ENCODE measurements at places on chromosomes 4 and X.

- DNase-seq = no peak
Measured at GRCh38 chr4:141155586-141155985, 22.3 kb upstream of the RNF150 start.

GRCh38 chrX:136163689-136164088 lies 16.4 kb downstream of the FHL1 start:
- no peak for DNase-seq

GRCh38 chr4:36115312-36115711 lies 129.0 kb downstream of the ARAP2 start:
- no peak for DNase-seq

GRCh38 chr4:111961809-111962208 lies 183.4 kb upstream of the FAM241A start:
- no peak for DNase-seq

GRCh38 chr4:78776079-78776728 lies at the start of gene BMP2K:
Gene BMP2K (plus strand): TSS chr4:78776350. CDS start chr4:78776544, 194 bp downstream.
- peak; percentile 76 for DNase-seq

- DNase-seq = no peak
Measured at GRCh38 chr4:56995525-56995924, 16.8 kb downstream of the POLR2B start.

DNA sequence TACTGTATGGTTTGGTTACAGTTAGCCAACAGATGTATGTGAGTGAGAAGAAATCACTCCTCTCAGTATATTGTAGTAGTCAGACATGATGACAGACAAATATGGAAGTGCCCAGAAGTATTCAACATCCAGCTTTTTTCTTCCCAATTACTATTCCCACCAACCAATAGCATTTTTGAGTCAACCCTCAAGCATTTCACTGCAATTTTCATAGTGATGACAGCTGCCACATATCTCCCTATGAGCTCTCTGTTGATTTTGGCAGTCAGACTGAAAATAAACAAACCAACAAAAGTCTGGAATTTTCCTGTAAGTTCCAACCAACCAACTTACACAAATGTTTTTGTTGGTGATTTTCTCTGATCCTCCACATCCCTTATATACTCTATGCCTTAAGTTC lies 8.2 kb upstream of the TRAM1L1 start:
- DNase-seq = no peak

GRCh38 chrX:65920620-65921019 lies 119.3 kb downstream of the VSIG4 start:
- no peak for DNase-seq

DNA sequence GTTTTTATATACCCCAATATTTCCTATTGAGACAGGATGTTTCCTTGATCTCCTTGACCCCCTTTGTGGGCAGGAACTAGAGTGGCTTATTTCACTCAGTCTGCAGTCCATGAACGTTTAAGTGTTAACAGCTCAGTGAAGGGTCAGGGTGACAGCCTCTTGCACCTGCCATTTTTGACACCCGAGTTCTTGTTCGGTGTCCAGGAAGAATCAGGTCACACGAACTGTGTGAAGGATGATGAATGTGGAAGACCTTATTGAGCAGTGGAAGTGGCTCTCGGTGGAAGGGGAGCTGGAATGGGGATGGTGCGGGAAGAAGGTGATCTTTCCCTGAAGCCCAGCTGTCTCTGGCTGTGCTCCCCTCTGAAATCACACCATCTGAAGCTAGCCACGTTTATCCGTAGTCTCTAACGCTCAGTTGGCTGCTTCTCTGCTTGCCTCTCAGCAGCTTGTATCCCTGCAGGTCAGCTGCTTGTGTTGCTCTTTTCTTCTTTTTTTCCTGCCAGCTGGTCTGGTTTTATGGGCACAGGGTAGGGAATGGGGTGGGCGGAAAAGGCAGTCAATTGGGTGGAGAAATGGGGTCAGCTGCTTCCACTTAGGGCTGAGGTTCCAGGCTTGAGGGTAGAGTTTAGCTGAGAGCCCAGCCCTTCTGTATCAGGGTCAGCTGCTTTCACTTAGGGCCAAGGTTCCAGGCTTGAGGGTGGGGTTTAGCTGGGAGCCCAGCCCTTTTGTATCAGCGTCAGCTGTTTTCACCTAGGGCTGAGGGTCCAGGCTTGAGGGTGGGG lies 29.0 kb upstream of the CCNG2 start:
- no peak for DNase-seq

DNA sequence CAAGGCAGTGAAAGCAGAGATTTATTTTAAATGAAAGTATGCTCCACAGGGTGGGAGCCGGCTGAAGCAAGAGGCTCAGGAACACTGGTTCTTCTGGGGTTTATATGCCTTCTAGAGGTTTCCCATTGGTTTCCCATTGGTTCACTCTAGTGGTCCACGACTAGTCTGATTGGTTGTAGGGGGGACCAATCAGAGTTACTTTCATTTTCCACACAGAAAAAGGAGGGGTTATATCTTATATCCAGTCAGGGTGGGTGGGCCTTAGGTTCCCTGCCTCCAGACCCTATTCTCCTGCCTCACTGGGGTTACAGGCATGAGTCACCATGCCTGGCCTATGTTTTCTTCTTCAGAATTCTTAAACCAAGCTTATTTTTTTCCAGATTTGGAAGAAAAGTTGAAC lies 101.6 kb downstream of the KLHL8 start:
- DNase-seq = peak; percentile 12

DNA sequence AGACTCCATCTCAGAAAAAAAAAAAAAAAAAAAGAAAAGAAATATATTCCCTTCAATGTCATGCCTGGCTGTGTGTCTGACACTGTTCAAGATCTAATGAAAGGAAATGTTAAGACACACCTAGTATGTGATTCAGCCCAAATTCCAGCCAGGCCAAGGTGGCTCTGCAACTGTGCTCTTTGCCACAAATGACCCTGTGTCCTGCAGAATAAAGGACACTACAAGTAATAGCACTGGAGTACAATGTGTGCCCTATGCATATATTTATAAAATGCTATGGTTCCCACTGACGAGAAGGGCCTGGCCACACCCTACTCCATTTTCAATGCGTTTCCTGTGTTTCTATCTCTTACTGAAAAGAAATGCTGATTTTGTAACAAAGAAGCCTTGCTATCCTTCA lies 98.0 kb upstream of the SORBS2 start:
- DNase-seq = no peak

- DNase-seq = no peak
Measured at GRCh38 chr4:93983140-93983539, 154.6 kb downstream of the ATOH1 start.

DNA sequence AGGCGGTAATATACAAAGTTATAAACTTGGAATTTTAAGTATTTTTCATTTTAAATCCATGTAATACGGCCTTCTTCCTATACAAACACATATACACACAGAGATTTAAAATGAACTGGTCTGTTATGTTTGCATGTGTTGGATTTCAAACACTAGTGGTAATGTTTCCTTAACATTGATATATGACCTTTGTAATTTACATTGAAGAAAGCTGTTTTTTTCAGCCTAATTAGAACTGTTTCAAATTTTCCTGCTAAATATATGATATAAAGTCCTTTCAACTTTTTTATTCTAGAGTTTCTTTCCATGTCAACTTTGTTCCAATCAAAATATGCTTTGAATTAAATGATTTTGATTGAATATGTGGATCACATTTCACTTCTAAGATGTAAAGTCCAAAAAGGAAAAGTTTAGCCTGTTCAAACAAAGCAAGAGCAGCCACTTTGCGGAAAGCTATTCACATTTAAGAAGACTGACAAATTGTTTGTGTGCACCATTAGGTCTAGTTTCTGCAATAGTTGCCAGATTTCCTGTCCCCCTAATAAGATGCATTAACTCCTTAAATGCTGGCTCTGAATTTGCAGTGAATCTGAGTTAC lies 226.0 kb upstream of the MAB21L2 start:
- no peak for DNase-seq

- DNase-seq = no peak
Measured at GRCh38 chr4:154999950-155000578, 208.4 kb upstream of the NPY2R start.

GRCh38 chr4:79613269-79613935 lies 205.4 kb upstream of the GK2 start:
- no peak for DNase-seq

DNA sequence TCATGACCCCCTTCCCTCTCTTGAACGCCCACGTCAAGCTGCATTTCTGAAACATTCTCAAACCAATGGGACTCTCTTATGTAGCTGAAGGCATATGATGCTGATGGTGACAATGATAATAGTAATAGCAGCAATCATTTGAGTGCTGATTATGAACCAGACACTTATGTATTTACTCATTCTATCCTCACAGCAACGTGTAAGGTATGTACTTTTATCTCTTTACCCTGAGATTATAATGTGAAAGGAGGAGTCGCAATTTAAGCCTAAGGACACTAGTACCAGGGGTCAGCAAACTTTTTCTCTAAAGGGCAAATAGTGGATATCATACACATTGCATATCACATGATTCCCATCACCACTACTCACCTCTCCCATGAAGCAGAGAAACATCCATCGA lies 8.5 kb downstream of the PGM2 start:
- DNase-seq = no peak

DNA sequence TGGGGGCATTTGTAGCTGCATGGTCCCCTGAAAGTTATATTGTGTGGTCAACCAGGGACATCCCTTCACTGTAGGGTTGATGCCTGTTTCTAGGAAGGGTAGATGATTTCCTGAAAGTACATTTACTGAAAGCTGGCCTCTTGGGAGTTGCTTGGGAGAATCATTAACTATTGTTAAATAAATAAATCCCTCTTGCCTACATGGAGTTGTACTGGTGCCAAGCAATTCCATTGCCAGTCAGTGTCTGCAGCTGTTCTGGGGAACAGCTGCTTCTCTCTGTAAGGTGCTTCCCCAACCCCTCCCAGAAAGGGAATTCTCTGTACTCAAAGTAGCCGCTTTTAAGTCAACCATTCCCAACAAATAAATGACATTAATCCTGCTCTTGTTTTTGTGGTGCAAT lies 51.1 kb downstream of the C4orf51 start:
- DNase-seq = no peak

DNA sequence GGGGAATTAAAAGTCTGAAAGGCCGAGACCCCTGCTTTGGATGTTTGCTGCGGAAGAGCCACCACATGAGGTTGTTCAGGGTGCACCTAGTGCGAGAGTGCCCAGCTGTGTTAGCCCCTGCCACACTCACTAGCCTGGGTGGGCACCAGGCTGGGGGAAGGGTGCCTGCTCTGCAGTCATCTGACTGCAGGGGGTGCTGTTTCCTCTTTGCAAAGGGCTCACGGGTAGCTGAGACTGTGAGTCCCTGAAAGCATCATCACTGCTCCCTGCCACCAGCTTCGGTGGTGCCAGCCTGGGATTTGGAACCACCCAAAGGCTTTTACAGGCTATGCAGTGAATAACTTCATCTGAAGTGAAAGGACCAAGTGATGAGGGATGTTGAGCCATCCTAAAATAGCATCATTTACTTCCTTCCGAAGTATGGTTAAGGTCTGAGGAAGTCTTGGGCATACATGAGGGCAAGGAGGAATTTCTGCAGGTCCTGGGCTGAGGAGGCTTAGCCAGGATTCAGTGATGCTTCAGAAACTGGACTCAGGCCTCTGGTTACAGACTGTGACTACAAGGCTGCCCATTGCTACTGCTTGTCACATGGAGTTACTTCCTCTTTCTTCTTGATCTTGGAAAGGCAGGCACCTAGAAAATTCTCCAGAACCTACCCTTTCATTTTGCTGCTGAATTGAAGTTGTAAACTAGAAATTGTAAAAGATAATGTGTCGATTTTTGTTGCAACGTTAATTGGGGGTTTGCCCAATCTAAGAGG lies 293.2 kb upstream of the PRPS2 start:
- DNase-seq = no peak

DNA sequence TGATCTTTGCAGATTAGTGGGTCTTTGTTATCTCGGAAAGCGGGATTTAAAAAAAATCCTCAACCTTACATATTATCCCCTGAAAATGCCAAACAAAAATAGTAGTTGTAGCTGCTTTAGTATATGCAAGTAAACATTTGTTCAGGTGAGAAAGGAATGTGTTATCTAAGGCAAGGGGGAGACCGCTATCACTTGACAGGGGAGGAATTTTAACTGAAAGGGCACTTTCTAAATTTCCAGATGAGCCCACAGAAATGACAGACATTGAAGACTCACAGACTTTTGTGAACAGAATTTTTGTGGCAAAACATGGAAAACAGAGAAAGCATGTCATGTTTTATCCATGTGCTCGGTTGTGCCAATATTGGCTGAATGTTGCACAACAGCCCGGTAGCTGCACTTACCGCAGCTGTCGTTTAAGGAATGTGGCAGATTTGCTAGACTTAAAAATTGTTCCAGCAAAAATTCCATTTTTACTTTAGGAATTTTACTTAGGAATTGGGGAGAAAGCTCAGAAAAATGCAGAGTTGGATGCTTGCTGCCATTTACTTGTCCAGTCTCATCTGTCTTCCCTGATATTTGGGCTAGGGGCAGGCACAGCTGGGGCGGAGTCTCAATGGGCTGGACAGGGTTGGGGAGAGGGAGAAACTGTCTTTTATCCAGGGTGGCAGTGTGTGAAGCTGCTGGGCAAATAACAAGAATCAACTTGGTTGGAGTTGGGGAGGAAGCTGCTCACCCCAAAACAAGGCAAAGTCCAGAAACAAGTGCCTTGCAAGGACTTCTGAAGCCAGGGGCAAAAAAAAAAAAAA lies 94.6 kb upstream of the RPS6KA3 start:
- DNase-seq = no peak

DNA sequence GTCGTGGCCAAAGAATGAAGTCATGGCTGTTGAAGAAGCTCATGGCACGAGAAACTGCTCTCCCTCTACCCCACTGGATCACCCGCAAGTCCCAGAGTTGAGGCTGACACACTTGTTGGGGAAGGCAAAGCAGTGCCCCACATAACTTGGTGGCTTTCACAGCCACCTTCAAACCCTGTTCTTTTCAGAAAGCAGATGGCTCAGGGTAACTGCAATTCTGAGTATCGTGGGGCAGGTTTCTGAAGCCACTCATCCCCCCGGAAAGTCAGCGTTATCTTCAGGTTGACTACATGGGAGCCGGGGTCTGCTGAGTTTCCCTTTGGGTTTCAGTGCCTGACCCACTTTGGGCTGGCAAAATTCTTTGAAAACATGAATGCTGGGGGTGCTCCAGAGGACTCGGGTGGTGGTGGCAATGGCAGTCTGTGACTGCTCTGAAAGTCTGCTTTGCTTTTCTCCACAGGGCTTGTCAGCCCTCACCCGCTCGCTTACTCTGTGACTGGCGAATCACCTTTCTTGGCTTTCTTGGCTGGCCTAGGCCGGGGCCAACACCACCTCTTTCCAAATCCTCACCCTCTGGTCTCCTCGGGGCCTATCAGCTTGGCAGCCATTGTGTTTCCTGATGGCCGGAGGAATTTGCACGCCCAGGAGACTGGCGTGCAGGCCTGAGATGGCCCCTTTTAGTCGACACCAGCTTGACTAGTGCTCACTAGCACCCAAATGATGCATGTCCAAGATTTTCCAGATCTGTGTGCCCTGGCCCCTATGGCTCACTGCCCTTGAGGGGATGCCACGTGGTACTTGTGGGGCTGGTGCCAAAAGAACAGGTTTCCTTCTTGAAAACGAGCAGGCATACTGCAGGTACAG lies 7.3 kb downstream of the PPP1R3F start:
- DNase-seq = no peak

GRCh38 chr4:186144198-186144945 lies 39.9 kb downstream of the FAM149A start:
- DNase-seq = no peak

- DNase-seq = peak; percentile 5
Measured at GRCh38 chr4:25144870-25145481, 15.3 kb downstream of the SEPSECS start.

GRCh38 chr4:65383589-65384305 lies 286.5 kb downstream of the EPHA5 start:
- no peak for DNase-seq

- DNase-seq = no peak
Measured at GRCh38 chr4:86835677-86836076, 13.5 kb downstream of the SLC10A6 start.
